Chondrocyte (in vitro differentiated cells): ENCODE measurements at places on chromosomes 7 and 10. TPM values are rescaled to one million over a fixed set of nuclear protein-coding genes. Genes with fewer than 3 reads are reported as not detected.

Gene NMT2
- 13.7 to 16.0 TPM (median 14.5 TPM) in 3 replicates for total RNA-seq

Gene GBX1
- not detected in 3 replicates for total RNA-seq

Gene KLHDC10
- total RNA-seq: 28.0 to 32.2 TPM (median 28.0 TPM) in 3 replicates

Gene ZNF138
- total RNA-seq: 2.4 to 6.9 TPM (median 4.3 TPM) in 3 replicates

GRCh38 chr10:35579116-35579515 is 26.0 kb upstream of the GJD4 start:
- no peaks in the 10 kb centered on the region for H3K27me3 ChIP-seq
- DNase-seq: no peak
- peaks cover 7% of the 10 kb centered on the region for H3K36me3 ChIP-seq
- H3K4me3 ChIP-seq: no peak overlapping the region

GRCh38 chr10:111204838-111205237 is 128.0 kb downstream of the ADRA2A start:
- H3K27ac ChIP-seq: no peak overlapping the region
- H3K36me3 ChIP-seq: no peaks in the 10 kb centered on the region
- no peaks in the 10 kb centered on the region for H3K4me1 ChIP-seq

DNA sequence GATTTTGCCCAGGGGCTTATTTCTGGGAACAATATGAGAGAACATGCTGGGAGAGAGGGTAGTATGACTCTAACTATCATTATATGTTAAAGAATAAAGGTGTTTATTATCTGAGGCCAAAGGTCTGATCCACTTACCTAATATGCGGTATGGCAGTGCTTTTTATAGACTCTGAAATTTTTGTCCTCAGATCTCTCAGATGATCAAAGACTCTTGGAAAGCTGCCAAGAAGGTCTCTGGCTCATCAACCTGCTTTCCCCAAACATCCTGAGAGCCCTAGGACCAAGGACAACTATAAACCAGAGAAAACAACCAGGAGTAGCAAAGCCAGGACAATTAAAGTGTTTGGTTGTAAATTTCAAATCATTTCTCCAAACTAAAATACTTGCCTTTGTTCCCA is 255.7 kb upstream of the LRRN3 start:
- DNase-seq: no peak
- no peaks in the 10 kb centered on the region for H3K27me3 ChIP-seq
- H3K4me1 ChIP-seq: peaks cover 5% of the 10 kb centered on the region
- no peaks in the 10 kb centered on the region for H3K36me3 ChIP-seq

DNA sequence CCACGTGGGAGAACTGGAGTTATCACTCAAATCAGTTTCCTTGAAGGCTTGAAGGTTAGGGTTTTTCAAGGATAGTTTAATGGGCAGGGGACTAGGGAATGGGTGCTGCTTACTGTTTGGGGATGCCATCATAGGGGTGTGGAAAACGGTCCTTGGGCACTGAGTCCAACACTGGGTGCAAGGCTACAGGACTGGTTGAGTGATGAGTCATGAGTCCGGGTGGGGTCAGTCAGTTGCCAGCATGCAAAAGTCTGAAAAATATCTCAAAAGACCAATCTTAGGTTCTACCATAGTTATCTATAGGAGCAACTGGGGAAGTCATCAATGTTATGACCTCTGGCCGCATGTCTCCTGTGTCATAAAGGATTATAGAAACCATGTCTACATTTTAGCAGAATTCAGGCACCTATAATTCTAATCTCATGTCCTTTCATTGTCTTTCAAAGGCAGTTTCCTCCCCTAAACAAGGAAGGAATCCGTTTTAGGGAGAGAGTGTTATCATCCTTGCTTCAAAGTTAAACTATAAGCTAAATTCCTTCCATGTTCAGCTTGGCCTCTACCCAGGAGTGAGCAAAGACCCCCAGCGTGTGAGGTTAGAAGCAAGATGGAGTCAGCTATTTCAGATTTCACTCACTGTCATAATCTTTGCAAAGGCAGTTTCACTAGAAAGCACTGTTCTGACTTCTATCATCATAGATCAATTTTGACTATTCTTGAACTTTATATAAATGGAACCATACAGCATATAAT is 94.5 kb downstream of the COL26A1 start:
- no peak overlapping the region for H3K27ac ChIP-seq
- H3K36me3 ChIP-seq: peaks cover 4% of the 10 kb centered on the region
- peaks cover 11% of the 10 kb centered on the region for H3K4me1 ChIP-seq
- H3K27me3 ChIP-seq: no peaks in the 10 kb centered on the region

DNA sequence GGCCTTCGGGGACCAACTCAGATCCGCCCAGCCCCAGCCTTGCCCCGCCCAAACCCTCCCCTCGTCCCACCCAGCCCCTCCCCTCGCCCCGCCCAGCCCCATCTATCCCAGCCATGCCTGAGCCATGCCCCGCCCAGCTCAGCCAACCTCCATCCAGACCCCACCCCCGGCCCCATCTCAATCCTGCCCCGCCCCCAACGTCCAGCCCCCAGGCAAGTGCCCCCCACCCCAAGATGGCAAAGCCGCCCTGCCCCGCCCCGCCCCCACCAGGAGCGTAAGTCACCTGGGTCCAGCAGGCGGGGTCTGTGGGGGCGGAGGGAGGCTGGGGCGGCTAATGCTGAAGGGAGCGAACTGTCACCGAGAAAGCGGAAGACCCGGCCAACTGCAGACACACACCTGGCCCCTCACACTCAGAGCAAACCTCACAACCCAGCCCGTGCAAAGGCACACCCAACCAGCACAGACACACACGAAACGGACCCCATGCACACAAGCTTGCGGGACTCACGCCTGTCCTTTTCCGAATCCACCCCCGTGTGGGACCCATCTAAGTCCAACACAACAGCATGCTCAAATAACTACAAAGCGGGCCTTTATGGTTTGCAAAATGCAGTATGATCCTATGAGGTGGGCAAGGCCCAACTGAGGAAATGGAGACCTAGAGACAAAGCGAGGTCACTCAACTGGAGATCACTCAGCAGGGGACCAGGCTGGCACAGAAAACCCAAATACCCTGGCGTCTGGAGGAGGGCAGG is 11.5 kb upstream of the OGA start:
- H3K4me1 ChIP-seq: peaks cover 22% of the 10 kb centered on the region
- peak overlapping the region; percentile 89 for H3K27ac ChIP-seq
- peak; percentile 69 for DNase-seq
- peak overlapping the region; percentile 74 for H3K4me3 ChIP-seq
- no peaks in the 10 kb centered on the region for H3K27me3 ChIP-seq

GRCh38 chr7:51017576-51018535 is 235.2 kb upstream of the GRB10 start:
- H3K36me3 ChIP-seq: peaks cover 2% of the 10 kb centered on the region
- no peak overlapping the region for H3K4me3 ChIP-seq
